ENCODE measurements at places on chromosomes 7 and 10. TPM values are rescaled to one million over a fixed set of nuclear protein-coding genes. Genes with fewer than 3 reads are reported as not detected.

PDE1C gene
- 1.8 TPM for total RNA-seq

- H3K4me1 ChIP-seq: peaks cover 8% of the 10 kb centered on the region
- H3K27me3 ChIP-seq: no peaks in the 10 kb centered on the region
- no peak overlapping the region for H3K27ac ChIP-seq
- H3K4me3 ChIP-seq: no peak overlapping the region
- peak; percentile 85 for DNase-seq
- no peaks in the 10 kb centered on the region for H3K36me3 ChIP-seq
Measured at GRCh38 chr10:79947083-79947415, 1.9 kb downstream of the SFTPD start.

GRCh38 chr7:150855046-150855445 lies 2.7 kb downstream of the AOC1 start:
- H3K4me3 ChIP-seq: no peak overlapping the region
- H3K27ac ChIP-seq: no peak overlapping the region
- no peak for DNase-seq
- H3K27me3 ChIP-seq: no peaks in the 10 kb centered on the region
- no peaks in the 10 kb centered on the region for H3K36me3 ChIP-seq
- H3K4me1 ChIP-seq: no peaks in the 10 kb centered on the region

NPY gene
- total RNA-seq: 8.6 TPM

DNA sequence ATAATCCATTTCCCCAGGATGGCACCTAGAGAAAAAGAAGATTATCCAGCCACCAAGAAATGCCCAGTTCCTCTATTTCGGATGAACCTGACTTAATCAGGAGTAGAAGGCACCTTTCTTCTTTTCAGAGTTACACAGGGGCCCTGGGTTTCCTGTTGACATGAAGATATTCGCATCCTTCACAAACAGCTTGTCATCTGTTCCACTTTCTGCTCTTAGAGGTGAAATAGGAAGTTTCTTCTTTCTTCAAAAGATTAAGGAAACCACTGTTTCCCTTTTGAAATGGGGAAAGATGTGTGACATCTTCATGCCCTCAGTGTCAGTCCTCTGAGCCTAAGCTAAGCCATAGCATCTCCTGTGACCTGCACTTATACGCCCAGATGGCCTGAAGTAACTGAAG lies 39.1 kb upstream of the RAB18 start:
- no peak for DNase-seq
- H3K4me1 ChIP-seq: no peaks in the 10 kb centered on the region
- H3K27ac ChIP-seq: no peak overlapping the region
- H3K27me3 ChIP-seq: no peaks in the 10 kb centered on the region
- no peaks in the 10 kb centered on the region for H3K36me3 ChIP-seq

DNA sequence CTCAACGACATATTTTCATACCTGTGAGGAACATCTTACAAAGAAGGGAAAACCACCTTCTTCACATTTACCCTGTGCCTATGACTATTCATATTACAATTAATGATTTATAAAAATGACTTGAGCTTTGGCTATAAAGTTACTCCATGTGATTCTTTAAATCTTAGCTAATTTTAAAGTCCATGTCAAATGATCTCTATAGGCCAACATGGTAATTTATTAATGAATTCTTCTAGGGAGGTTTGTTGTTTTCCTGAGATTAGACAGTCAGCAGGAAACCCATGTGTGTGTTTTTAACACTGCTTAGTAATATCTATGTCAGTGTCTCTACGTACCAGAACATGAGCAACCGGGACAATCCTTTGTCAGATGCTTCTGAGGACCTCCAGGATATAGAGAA lies 307.3 kb downstream of the IPMK start:
- no peaks in the 10 kb centered on the region for H3K27me3 ChIP-seq
- no peak overlapping the region for H3K27ac ChIP-seq
- no peaks in the 10 kb centered on the region for H3K36me3 ChIP-seq
- DNase-seq: no peak
- no peak overlapping the region for H3K4me3 ChIP-seq

RAMP3 gene
- 23.1 TPM for total RNA-seq

DNA sequence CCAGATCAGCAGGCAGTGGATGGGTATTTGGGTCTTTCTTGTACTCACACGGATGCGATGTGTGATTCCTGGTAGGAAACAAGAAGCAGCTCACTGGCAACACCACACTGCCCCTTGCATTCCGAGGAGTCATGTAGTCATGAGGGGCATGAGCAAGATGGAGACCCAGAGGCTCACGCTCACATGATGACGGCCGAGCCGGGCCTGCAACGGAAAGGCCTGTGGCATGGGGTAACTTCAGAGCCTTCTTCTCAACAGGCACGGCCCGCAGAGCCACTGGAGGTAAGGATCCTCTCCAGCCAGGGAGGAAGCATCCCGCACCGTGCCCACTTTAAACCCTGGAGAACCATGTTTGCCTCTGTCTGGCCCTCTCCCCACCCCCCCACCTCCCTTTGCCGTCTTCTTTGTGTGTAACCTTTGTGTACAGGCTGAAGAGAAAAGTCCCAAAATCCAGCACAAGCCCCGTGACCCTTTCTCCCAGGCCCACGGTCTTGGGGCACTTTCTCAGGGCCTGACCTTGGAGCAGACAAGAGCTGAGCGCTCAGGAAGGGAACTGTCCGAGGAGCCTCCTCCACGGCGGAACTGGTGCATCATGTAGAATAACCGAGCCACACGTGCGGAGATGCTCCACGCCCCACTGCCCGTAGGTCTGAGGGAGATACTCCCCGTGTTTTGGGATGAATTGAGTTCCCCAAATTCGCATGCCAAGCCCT lies 516.4 kb downstream of the DNAJB6 start:
- DNase-seq: no peak
- no peaks in the 10 kb centered on the region for H3K36me3 ChIP-seq
- no peak overlapping the region for H3K27ac ChIP-seq
- H3K27me3 ChIP-seq: no peaks in the 10 kb centered on the region

DNA sequence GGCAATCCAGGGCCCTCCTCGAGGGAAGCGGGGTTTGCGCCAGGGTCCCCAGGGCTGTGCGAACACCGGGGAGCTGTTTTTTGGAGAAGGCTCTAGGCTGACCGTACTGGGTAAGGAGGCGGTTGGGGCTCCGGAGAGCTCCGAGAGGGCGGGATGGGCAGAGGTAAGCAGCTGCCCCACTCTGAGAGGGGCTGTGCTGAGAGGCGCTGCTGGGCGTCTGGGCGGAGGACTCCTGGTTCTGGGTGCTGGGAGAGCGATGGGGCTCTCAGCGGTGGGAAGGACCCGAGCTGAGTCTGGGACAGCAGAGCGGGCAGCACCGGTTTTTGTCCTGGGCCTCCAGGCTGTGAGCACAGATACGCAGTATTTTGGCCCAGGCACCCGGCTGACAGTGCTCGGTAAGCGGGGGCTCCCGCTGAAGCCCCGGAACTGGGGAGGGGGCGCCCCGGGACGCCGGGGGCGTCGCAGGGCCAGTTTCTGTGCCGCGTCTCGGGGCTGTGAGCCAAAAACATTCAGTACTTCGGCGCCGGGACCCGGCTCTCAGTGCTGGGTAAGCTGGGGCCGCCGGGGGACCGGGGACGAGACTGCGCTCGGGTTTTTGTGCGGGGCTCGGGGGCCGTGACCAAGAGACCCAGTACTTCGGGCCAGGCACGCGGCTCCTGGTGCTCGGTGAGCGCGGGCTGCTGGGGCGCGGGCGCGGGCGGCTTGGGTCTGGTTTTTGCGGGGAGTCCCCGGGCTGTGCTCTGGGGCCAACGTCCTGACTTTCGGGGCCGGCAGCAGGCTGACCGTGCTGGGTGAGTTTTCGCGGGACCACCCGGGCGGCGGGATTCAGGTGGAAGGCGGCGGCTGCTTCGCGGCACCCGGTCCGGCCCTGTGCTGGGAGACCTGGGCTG lies 26.0 kb downstream of the PRSS2 start:
- H3K4me1 ChIP-seq: peaks cover 17% of the 10 kb centered on the region
- no peaks in the 10 kb centered on the region for H3K27me3 ChIP-seq
- no peak for DNase-seq
- H3K36me3 ChIP-seq: no peaks in the 10 kb centered on the region
- peak overlapping the region; percentile 40 for H3K4me3 ChIP-seq

- no peaks in the 10 kb centered on the region for H3K27me3 ChIP-seq
- no peak overlapping the region for H3K27ac ChIP-seq
- H3K4me3 ChIP-seq: no peak overlapping the region
- no peaks in the 10 kb centered on the region for H3K4me1 ChIP-seq
- no peak for DNase-seq
- H3K36me3 ChIP-seq: no peaks in the 10 kb centered on the region
Measured at GRCh38 chr10:9670911-9671310, 1346.8 kb upstream of the CELF2 start.

PRKG1 gene
- 14.2 TPM for total RNA-seq

- H3K4me3 ChIP-seq: no peak overlapping the region
- H3K4me1 ChIP-seq: no peaks in the 10 kb centered on the region
- no peak overlapping the region for H3K27ac ChIP-seq
- no peak for DNase-seq
- no peaks in the 10 kb centered on the region for H3K36me3 ChIP-seq
Measured at GRCh38 chr7:112172870-112173567, 33.2 kb downstream of the DOCK4 start.

- no peaks in the 10 kb centered on the region for H3K27me3 ChIP-seq
- DNase-seq: no peak
- H3K27ac ChIP-seq: no peak overlapping the region
- H3K4me1 ChIP-seq: peaks cover 43% of the 10 kb centered on the region
- H3K36me3 ChIP-seq: no peaks in the 10 kb centered on the region
Measured at GRCh38 chr10:32318476-32318896, 28.5 kb downstream of the EPC1 start.

INMT gene
- total RNA-seq: 30.4 TPM

- H3K36me3 ChIP-seq: no peaks in the 10 kb centered on the region
- peak; percentile 66 for DNase-seq
- no peaks in the 10 kb centered on the region for H3K27me3 ChIP-seq
- H3K27ac ChIP-seq: peak overlapping the region; percentile 89
- H3K4me3 ChIP-seq: no peak overlapping the region
Measured at GRCh38 chr7:22357311-22358175, 589 bp upstream of the RAPGEF5 start.

SFTPD gene
- 1.6 TPM for total RNA-seq

DNA sequence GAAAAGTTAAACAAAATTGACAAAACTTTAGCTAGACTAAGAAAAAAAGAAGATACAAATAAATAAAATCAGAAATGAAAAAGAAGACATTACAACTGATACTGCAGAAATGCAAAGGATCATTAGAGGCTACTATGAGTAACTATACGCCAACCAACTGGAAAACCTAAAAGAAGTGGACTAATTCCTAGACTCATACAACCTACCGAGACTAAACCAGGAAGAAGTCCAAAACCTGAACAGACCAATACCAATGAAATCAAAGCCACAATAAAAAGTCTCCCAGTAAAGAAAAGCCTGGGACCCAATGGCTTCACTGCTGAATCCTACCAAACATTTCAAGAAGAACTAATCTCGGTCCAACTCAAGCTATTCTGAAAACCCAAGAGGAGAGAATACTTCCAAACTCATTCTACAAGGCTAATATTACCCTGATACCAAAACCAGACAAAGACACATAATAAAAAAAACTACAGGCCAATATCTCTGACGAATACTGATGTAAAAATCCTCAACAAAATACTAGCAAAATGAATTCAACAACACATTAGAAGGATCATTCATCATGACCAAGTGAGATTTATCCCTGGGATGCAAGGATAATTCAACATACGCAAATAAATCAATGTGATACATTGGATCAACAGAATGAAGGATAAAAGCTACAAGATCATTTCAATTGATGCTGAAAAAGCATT lies 20.3 kb downstream of the ELAPOR2 start:
- H3K4me1 ChIP-seq: no peaks in the 10 kb centered on the region
- no peaks in the 10 kb centered on the region for H3K36me3 ChIP-seq
- DNase-seq: no peak
- no peak overlapping the region for H3K4me3 ChIP-seq
- no peak overlapping the region for H3K27ac ChIP-seq
- H3K27me3 ChIP-seq: no peaks in the 10 kb centered on the region

SLC13A1 gene
- under 0.01 TPM for total RNA-seq

VWA2 gene
- total RNA-seq: 10.5 TPM

- no peaks in the 10 kb centered on the region for H3K36me3 ChIP-seq
- H3K4me3 ChIP-seq: no peak overlapping the region
- no peak overlapping the region for H3K27ac ChIP-seq
- DNase-seq: no peak
- H3K27me3 ChIP-seq: no peaks in the 10 kb centered on the region
Measured at GRCh38 chr10:375815-376505, 240.7 kb downstream of the ZMYND11 start.

VENTX gene
- total RNA-seq: 0.26 TPM

THSD7A gene
- 0.66 TPM for total RNA-seq

MALRD1 gene
- total RNA-seq: 0.26 TPM

- H3K4me3 ChIP-seq: no peak overlapping the region
- DNase-seq: no peak
- no peaks in the 10 kb centered on the region for H3K4me1 ChIP-seq
- no peaks in the 10 kb centered on the region for H3K36me3 ChIP-seq
Measured at GRCh38 chr7:110548372-110548771, 542.6 kb upstream of the LRRN3 start.

SLC18A2 gene
- total RNA-seq: 2.3 TPM

DNA sequence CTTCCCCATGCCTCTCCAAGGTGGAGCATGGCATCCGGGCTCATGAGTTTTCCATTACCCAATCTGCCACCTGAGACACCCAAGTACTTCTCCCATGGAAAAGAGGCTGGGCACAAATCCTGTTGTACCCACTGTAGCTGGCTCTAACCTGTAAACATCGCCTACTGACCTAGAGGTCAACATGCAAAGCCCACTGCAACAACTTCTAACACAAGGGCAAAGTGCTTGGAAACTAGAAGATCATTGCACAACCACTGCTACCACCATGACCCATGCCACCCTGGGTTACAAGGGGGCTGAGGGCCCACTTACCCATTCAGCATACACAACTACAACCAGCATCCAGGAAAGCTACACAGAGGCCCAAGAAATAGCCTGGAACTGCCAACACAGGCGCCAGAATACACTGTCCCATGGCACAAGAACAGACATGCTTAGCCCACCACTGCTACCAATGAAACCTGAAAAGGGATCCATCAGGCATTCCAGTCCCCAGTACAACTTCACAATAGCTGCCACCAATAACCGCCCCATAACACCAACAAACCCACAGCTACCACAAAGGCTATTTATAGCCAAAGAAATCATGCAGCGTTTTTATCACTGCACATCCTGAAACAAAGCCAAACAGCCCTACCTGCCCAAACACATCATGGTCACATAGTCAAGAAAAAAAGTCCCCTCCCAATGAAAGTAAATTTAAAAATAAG lies 63.4 kb downstream of the RNF32 start:
- H3K36me3 ChIP-seq: no peaks in the 10 kb centered on the region
- H3K4me3 ChIP-seq: no peak overlapping the region
- H3K4me1 ChIP-seq: no peaks in the 10 kb centered on the region
- no peaks in the 10 kb centered on the region for H3K27me3 ChIP-seq

- no peak overlapping the region for H3K4me3 ChIP-seq
- H3K4me1 ChIP-seq: no peaks in the 10 kb centered on the region
- no peaks in the 10 kb centered on the region for H3K36me3 ChIP-seq
- H3K27ac ChIP-seq: no peak overlapping the region
- DNase-seq: no peak
Measured at GRCh38 chr7:37046531-37047079, 322.3 kb upstream of the AOAH start.

- H3K36me3 ChIP-seq: no peaks in the 10 kb centered on the region
- peak overlapping the region; percentile 17 for H3K27ac ChIP-seq
- H3K4me1 ChIP-seq: no peaks in the 10 kb centered on the region
- no peak overlapping the region for H3K4me3 ChIP-seq
Measured at GRCh38 chr7:132655131-132655727, 79.0 kb upstream of the PLXNA4 start.

GRCh38 chr7:76358011-76358480 lies 745 bp downstream of the YWHAG start:
- peak overlapping the region; percentile 89 for H3K4me3 ChIP-seq
- DNase-seq: peak; percentile 39
- no peaks in the 10 kb centered on the region for H3K36me3 ChIP-seq
- H3K27me3 ChIP-seq: no peaks in the 10 kb centered on the region
- peaks cover 47% of the 10 kb centered on the region for H3K4me1 ChIP-seq
- H3K27ac ChIP-seq: peak overlapping the region; percentile 99

PRKAR2B gene
- total RNA-seq: 44.2 TPM

OR9A2 gene
- not detected for total RNA-seq

Data from body of pancreas (tissue), 4 donors.